Stimulated activated CD8-positive, alpha-beta memory T cell treated with anti-CD3 and anti-CD28 coated beads, Interleukin-4, amount 100 ng/mL, for 4 hours (primary cell): ENCODE measurements at places on chromosomes 4 and X.

DNA sequence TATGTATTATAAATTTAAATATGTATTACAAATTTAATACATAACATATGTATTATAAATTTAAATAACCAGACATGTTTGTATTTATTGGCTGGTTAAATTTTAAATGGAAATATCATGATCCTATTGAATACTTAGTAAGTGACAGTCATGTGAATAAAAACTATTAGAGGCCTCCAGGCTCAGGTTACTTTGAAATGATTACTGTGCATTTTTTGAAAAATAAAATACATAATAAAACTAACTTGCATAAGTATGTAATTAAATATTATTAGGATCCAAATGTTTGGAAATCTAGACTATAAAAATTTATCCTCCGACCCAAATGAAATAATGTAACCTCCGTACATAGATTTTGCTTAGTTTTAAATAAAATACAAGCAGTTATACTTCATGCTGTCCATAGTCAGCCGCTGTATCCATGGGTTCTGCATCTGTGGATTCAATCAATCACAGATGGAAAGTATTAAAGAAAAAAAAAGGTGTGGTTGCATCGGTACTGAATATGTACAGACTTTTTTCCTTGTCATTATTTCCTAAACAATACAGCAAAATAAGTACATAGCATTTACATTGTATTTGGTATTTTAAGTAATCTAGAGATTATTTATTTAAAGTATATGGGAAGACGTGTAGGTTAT lies 140.7 kb downstream of the WDFY3 start:
- DNase-seq: no peak

DNA sequence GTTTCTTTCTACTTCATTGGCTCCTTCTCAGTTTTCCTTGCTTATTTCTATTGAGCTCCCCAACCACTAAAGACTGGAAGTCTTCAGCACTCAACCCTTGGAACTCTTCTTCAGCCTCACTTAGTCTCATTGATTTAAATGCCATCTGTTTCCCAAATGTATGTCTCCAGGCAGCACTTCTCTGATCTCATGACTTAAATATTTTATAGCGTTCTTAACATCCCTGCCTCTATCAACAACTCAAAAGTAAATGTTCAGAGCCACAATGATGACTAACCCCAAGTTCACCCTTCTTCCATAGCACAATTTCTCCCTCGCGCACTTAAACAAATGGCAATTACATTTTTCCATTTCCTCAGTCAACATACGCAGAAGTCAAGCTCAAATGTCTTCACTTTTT lies 1393.3 kb downstream of the ARAP2 start:
- no peak for DNase-seq

GRCh38 chrX:105981772-105982485 lies 56.6 kb downstream of the SERPINA7 start:
- no peak for DNase-seq

- DNase-seq: no peak
These were observed 6.8 kb upstream of the BCOR start for GRCh38 chrX:40104630-40104984.
